ENCODE measurements at places on chromosomes 6 and 20. TPM values are rescaled to one million over a fixed set of nuclear protein-coding genes. Genes with fewer than 3 reads are reported as not detected.
A peak's percentile ranks its signal among the peaks of the same experiment; 100 is the strongest.

The SLC22A2 gene
- not detected for total RNA-seq

GRCh38 chr6:71582820-71583219 is 294.2 kb downstream of the OGFRL1 start:
- no peak for DNase-seq
- no peak overlapping the region for H3K4me3 ChIP-seq
- no peaks in the 10 kb centered on the region for H3K27me3 ChIP-seq

The SLC17A1 gene
- 0.71 TPM for total RNA-seq

- H3K27me3 ChIP-seq = no peaks in the 10 kb centered on the region
These were observed 74.3 kb downstream of the RALGAPA2 start for GRCh38 chr20:20637998-20638725.

DNA sequence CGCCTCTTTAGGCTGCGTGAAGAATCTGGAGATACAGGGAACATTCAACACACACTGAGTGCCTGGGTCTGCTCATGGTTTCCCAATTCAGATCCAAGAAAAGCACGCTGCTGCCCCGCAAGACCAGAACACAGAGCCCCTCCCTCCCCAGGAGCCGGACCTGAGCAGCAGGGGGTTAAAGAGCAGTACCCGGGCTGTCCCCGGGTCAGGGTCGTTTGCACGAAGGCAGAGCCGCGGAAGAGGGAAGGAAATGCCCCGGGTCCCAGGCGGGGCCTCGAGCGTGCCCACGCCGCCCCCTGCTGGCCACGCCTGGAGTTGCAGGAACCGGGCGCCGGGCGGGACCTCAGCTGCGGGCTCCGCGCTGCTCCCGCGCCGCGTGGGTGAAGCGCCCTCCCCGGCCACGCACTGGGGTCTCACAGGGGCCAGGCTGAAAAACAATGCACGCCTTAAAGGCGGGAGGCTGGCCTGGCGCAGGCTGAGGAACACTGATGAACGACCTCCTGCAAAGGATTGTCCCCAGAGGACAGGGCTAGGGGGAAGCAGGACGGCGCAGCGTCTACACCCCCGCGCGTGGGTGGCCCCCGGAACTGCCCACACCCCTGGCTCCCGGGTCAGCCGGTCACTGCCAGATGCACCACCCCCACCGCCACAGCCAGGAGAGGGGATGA is 48.9 kb downstream of the ANKRD60 start:
- H3K27ac ChIP-seq = no peak overlapping the region
- H3K4me1 ChIP-seq = peaks cover 10% of the 10 kb centered on the region
- DNase-seq = peak; percentile 71
- no peaks in the 10 kb centered on the region for H3K27me3 ChIP-seq
- no peaks in the 10 kb centered on the region for H3K36me3 ChIP-seq

- H3K4me3 ChIP-seq = no peak overlapping the region
- H3K36me3 ChIP-seq = peaks cover 47% of the 10 kb centered on the region
- H3K27ac ChIP-seq = no peak overlapping the region
- DNase-seq = no peak
- H3K27me3 ChIP-seq = no peaks in the 10 kb centered on the region
These were observed 9.6 kb downstream of the DYNLRB1 start for GRCh38 chr20:34525709-34526416.

- DNase-seq = no peak
- H3K4me3 ChIP-seq = no peak overlapping the region
- peaks cover 3% of the 10 kb centered on the region for H3K27me3 ChIP-seq
- H3K4me1 ChIP-seq = no peaks in the 10 kb centered on the region
- H3K36me3 ChIP-seq = no peaks in the 10 kb centered on the region
These were observed 145.6 kb downstream of the DHX35 start for GRCh38 chr20:39107741-39108140.

DNA sequence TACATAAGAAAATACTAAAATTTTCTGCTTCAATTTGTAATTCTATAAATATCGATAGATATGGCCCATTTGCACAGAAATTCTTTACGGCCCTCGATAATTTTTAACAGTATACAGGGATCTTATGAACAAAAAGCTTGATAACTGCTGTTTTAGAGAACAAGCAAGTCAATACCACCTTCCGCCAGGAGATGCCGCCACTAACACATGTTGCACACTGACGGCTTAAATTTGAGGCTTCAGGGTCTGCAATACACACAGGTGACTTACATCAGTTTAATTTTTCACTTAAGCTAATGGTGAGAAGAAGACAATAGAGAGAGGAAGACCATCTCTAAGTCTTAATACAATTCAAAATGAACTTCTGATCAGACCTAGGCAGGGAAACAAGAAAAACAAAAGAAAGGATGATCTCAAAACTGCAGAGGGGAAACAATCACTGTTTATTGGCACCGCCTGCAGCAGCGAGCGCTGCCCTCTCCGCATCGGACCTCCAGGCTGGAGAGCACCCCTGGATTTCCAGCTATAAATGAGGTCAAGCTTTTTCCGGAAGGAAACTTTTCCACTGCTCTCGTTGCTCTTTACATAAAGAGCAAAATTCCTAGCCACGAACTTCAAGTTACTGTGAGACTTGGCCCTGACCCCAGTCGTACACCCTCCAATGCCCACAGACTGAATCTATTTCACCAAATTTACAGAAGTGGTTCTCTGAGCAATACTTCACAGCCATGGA is 53.9 kb downstream of the OTOR start:
- no peak for DNase-seq
- H3K27me3 ChIP-seq = peaks cover 7% of the 10 kb centered on the region
- no peaks in the 10 kb centered on the region for H3K4me1 ChIP-seq

DNA sequence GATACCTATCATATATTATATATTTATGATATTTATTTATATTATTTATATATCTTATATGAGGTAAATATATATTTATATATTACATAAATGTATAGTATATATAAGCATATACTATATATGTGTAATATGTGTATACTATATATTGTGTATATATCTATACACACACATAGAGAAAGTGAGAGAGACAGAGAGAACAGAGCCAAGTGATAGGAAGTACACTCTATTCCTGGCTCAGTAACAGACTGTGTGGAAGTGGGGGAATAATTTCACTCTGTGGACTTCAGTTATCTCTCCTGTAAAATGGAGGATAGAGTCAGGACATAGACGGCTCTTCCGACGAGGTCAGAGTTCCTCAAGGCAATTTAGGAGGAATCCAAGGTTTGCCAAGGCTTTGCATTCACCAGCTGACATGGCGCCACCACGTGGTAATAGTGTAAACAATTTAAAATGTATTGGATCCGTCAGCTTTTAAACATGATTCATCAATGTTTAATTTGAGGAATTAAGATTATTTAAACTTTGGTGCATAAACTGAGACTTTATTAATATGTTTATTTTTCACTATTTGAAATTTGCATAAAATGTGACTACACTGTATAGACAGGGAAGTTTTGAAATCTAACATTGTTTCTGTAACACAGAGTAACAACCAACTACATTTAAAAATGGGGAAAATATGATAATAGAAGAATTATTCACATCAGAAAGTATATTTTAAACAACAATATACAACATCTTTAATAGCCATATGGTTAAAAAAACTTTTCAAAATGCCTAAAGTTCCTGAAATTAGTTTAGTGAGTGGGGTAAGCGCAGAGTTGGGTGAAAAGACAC is 75.4 kb upstream of the TMEM244 start:
- H3K36me3 ChIP-seq = no peaks in the 10 kb centered on the region
- no peak overlapping the region for H3K4me3 ChIP-seq
- H3K27me3 ChIP-seq = peaks cover 2% of the 10 kb centered on the region
- peak; percentile 74 for DNase-seq
- H3K27ac ChIP-seq = no peak overlapping the region
- no peaks in the 10 kb centered on the region for H3K4me1 ChIP-seq

The ENPP4 gene
- total RNA-seq = 25.0 TPM

The TGM2 gene
- total RNA-seq = not detected

DNA sequence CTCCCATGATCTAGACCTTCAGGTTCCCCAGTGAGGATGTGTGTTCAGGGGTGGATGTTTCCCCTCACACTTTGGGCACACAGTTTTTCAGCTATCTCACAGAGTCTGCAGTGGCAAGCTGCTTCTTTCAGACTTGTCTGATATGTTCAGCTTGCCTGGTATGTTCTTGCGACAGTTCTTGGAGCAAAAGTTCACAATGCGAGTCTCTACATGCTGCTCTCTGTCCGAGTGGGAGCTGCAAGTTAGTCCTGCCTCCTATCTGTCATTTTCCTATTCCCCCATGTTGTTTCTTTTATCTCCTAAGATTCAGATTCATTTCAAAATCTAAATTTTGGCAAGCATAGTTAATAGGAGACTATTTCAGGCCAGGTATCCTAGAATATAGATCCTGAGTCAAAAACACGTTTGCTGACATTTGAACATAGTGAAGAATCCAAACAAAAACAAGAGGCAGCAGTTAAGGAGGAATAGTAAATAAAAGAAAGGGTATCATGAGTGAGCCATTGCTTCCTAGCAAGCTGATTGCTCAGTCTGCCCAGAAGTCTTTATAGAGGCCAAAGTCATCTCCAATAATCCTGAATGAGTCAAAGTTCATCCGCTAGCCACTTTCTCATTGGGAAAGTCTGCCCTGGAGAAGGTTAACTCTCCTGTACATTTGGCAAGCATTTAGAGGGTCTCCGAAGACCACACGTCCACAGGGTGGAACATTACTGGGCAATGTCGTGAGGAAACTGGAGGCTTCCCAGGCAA is 140.2 kb upstream of the MOCS1 start:
- H3K36me3 ChIP-seq = no peaks in the 10 kb centered on the region
- no peaks in the 10 kb centered on the region for H3K27me3 ChIP-seq

GRCh38 chr6:106439459-106439858 is 78.9 kb downstream of the CRYBG1 start:
- no peak for DNase-seq
- no peak overlapping the region for H3K4me3 ChIP-seq
- H3K27me3 ChIP-seq = peaks cover 6% of the 10 kb centered on the region

The CPXM1 gene
- total RNA-seq = 0.49 TPM

DNA sequence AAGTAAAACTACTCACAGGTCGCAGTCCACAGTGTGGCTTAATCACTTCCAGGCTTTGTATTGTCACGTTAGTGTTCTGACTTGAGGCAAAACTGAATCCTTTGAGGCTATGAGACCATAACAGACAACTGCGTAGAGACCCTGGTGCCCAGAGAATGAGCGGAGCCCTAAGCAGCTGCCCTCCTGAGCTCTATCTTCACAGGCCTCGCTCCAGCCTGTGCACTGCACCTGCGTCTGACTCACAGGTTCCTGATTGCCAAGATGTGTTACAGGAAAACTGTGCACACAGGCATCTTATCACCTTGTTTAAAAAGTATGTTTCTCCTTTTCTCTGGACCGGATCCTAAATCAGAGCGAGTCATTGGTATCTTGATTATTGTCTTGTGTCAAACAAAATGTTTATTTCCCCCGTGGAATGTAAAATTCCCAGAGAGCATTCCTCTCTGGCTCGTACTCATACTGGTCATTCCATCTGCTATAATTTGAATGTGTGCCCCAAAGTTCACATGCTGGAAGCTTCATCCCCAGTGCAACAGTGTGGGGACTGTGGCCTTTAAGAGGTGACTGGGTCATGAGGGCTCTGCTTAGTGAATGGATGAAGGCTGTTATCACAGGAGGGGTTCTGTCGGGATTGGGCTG is 25.7 kb downstream of the PRR18 start:
- H3K27me3 ChIP-seq = no peaks in the 10 kb centered on the region
- H3K36me3 ChIP-seq = no peaks in the 10 kb centered on the region
- H3K27ac ChIP-seq = no peak overlapping the region
- H3K4me1 ChIP-seq = no peaks in the 10 kb centered on the region
- no peak overlapping the region for H3K4me3 ChIP-seq

GRCh38 chr6:157151989-157152388 is 171.3 kb downstream of the TMEM242 start:
- DNase-seq = no peak
- peaks cover 32% of the 10 kb centered on the region for H3K36me3 ChIP-seq
- H3K4me3 ChIP-seq = no peak overlapping the region
- H3K27me3 ChIP-seq = no peaks in the 10 kb centered on the region
- H3K4me1 ChIP-seq = no peaks in the 10 kb centered on the region
- H3K27ac ChIP-seq = no peak overlapping the region

- no peaks in the 10 kb centered on the region for H3K27me3 ChIP-seq
- no peak overlapping the region for H3K4me3 ChIP-seq
- H3K27ac ChIP-seq = no peak overlapping the region
- DNase-seq = no peak
- H3K4me1 ChIP-seq = no peaks in the 10 kb centered on the region
These were observed 84.0 kb downstream of the DTNBP1 start for GRCh38 chr6:15578716-15579391.

The GINS1 gene
- 1.5 TPM for total RNA-seq

DNA sequence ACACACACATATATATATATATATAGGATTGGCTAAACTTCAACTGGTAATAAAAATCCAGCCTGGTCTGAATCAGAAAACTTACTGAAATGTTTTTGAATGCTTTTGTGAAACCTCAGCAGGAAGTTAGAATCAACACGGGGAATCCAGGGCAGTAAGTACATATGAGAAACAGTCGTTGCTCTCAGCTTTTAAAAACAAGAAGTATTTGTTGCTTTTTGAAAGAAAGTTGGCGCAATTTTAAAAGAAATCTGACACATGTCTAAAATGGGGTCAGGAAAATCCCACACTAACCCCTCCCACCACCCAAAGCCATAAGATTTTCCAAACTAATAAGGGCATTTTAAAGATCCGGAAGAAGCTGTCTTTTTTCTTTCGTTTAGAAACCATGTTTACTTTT is 11.5 kb upstream of the CCDC170 start:
- peaks cover 8% of the 10 kb centered on the region for H3K4me1 ChIP-seq
- peak overlapping the region; percentile 28 for H3K27ac ChIP-seq
- no peak for DNase-seq
- no peaks in the 10 kb centered on the region for H3K36me3 ChIP-seq
- H3K4me3 ChIP-seq = no peak overlapping the region

DNA sequence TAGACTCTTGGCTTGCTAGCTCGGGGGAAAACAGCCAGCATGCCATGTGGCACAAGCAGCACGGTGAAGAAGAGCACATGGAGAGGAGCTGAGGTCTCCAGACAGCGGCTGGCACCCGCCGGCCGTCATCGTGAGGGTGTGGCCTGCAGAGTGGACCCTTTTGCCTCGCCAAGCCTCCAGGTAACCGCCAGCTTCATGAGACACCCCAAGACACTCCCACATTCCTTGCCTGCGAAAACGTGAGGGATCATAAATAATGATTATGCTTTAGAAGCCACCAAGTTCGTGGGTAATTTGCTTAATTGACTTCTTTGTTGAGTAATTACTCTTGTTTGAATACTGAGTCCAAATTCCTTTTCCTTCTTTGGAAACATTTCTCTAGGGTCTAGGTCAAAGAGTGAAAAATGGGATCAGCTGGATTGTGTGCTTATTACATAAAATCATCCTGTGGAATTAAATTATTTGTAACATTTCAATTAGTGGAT is 23.2 kb downstream of the FAM50B start:
- no peak overlapping the region for H3K4me3 ChIP-seq
- H3K27ac ChIP-seq = no peak overlapping the region
- peaks cover 3% of the 10 kb centered on the region for H3K27me3 ChIP-seq

GRCh38 chr6:16184129-16184528 is 54.3 kb upstream of the GMPR start:
- DNase-seq = peak; percentile 36
- no peak overlapping the region for H3K27ac ChIP-seq
- H3K36me3 ChIP-seq = no peaks in the 10 kb centered on the region
- H3K4me1 ChIP-seq = peaks cover 26% of the 10 kb centered on the region
- no peak overlapping the region for H3K4me3 ChIP-seq

The STMND1 gene
- total RNA-seq = not detected

GRCh38 chr6:168411130-168411529 is 29.9 kb upstream of the SMOC2 start:
- H3K4me1 ChIP-seq = no peaks in the 10 kb centered on the region
- no peak overlapping the region for H3K4me3 ChIP-seq
- no peaks in the 10 kb centered on the region for H3K36me3 ChIP-seq
- no peak overlapping the region for H3K27ac ChIP-seq

The TMEM74B gene
- total RNA-seq = not detected

GRCh38 chr6:157570104-157570503 is 189.1 kb downstream of the ZDHHC14 start:
- no peaks in the 10 kb centered on the region for H3K36me3 ChIP-seq
- no peaks in the 10 kb centered on the region for H3K27me3 ChIP-seq
- peaks cover 7% of the 10 kb centered on the region for H3K4me1 ChIP-seq
- H3K27ac ChIP-seq = no peak overlapping the region

The ACSS2 gene
- total RNA-seq = 11.4 TPM

The GABRR1 gene
- total RNA-seq = not detected
